Natural killer cell (primary cell): ENCODE measurements at places on chromosomes 1 and 21. TPM values are rescaled to one million over a fixed set of nuclear protein-coding genes. Genes with fewer than 3 reads are reported as not detected.

Gene SFN
- total RNA-seq, result 0.66 TPM

Gene FCMR
- 178 TPM for total RNA-seq

Gene HSF2BP
- not detected for total RNA-seq

Gene LCE3D
- total RNA-seq, result not detected

Gene RPS8
- total RNA-seq, result 848 TPM

Gene NMNAT2
- not detected for total RNA-seq

Gene AMY1C
- not detected for total RNA-seq

Gene MIER1
- total RNA-seq, result 93.2 TPM

Gene SH3BGR
- 1.3 TPM for total RNA-seq

Gene ST6GALNAC3
- total RNA-seq, result not detected

Gene COX20
- 25.4 TPM for total RNA-seq

Gene NFASC
- 0.09 TPM for total RNA-seq

Gene CD34
- total RNA-seq, result 0.14 TPM

Gene ASPM
- total RNA-seq, result 1.9 TPM

Gene S100A3
- not detected for total RNA-seq

Gene C1orf56
- 1.6 TPM for total RNA-seq

Gene ADAM30
- not detected for total RNA-seq

Gene PAX7
- not detected for total RNA-seq

Gene TACSTD2
- not detected for total RNA-seq

Gene CFAP141
- total RNA-seq, result not detected

Gene TMEM81
- 1.8 TPM for total RNA-seq

Gene VHLL
- 0.42 TPM for total RNA-seq

Gene AUNIP
- 0.16 TPM for total RNA-seq

Gene FLG2
- not detected for total RNA-seq

Gene AMY2A
- total RNA-seq, result not detected

Gene PLA2G2D
- total RNA-seq, result not detected

Gene PEX11B
- total RNA-seq, result 24.9 TPM

Gene C8A
- total RNA-seq, result not detected

Gene PSMD4
- total RNA-seq, result 94.2 TPM

Gene CSF3R
- 5.7 TPM for total RNA-seq

Gene SYCP1
- not detected for total RNA-seq

Gene FAAH
- total RNA-seq, result 7.9 TPM

Gene XCL1
- 16.1 TPM for total RNA-seq

Gene LUZP1
- total RNA-seq, result 37.0 TPM

Gene UBE2U
- total RNA-seq, result not detected

Gene KDF1
- 0.52 TPM for total RNA-seq

Gene LYPD8
- not detected for total RNA-seq

Gene ATP1A4
- total RNA-seq, result not detected

Gene OR2T33
- not detected for total RNA-seq

Gene GNAT2
- not detected for total RNA-seq

Gene TMEM52
- total RNA-seq, result not detected

Gene IKBKE
- 34.6 TPM for total RNA-seq

Gene SLC25A34
- total RNA-seq, result 1.6 TPM

Gene CFAP107
- total RNA-seq, result not detected
